ENCODE measurements at places on chromosomes 3 and 15. TPM values are rescaled to one million over a fixed set of nuclear protein-coding genes. Genes with fewer than 3 reads are reported as not detected.

- DNase-seq = no peak
These were observed 85.6 kb upstream of the PDZRN3 start for GRCh38 chr3:73710340-73710739.

DNA sequence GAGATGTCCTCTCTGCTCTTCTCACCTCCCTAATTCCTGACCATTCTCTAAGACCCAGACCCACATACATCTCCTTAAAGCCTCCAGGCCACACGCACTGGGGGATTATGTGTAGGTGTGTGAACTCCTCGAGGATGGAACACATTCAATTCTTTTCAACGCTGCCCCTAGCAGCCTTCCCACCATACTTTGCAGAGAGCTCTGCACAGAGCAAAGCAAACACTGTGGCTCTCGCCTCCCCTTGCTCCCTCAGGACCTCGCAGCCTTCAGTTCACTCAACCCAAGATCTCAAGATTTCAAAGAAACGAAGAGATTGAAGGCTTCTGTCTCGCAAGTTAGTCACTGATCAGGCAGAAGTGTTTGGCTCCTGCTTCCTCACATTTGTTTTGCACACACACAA lies 6.0 kb downstream of the ACTC1 start:
- DNase-seq = no peak

The TMC3 gene
- 0.54 TPM for total RNA-seq

GRCh38 chr3:140143367-140144069 lies 208.5 kb downstream of the CLSTN2 start:
- DNase-seq = no peak

DNA sequence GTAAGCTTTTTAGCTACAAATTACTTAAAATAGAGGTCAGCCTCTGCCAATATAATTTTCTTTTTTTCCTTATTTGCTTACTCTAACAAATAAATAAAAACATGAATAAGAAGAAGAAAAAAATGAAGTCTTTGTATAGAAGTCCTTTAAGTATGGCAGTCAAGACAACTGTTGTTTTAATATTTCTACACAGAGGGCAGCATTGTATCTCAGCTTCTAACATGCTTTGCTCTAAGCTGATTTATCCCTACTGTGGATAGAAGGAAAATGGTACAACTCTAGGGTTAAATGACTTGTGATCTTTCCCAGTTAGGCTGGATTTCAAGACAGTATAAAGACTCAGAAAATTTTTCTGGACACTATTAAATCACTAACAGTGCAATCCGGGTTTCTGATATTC lies 104.3 kb upstream of the MEIS2 start:
- DNase-seq = no peak

The B3GALNT1 gene
- total RNA-seq = 13.8 TPM

The CNTN3 gene
- 6.5 TPM for total RNA-seq

GRCh38 chr15:82196353-82196752 lies 66.2 kb downstream of the EFL1 start:
- DNase-seq = no peak

DNA sequence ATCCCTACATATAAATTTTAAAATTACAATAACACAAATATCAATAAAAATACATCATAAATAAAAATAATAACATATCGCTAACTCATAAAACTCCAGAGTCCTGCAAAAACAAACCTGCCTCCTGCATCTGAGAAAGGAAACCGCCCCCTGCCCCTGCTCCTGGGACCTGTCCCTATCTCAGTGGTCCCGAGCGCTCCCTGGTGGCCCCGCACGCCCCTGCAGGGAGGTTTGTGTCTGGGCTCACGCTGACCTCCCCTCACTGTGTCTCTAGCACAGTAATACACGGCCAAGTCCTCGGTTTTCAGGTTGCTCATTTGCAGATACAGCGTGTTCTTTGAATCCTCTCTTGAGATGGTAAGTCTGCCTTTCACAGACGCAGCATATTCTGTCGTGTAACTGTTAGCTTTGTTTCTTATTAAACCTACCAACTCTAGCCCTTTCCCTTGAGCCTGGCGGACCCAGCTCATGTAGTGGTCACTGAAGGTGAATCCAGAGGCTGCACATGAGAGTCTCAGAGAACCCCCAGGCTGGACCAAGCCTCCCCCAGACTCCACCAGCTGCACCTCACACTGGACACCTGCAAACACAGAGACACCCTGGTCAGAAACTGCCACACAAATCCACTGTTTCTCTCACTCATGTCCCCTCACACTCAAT lies 554.1 kb downstream of the GOLGA6L6 start:
- DNase-seq = no peak

The SLC24A5 gene
- total RNA-seq = not detected

DNA sequence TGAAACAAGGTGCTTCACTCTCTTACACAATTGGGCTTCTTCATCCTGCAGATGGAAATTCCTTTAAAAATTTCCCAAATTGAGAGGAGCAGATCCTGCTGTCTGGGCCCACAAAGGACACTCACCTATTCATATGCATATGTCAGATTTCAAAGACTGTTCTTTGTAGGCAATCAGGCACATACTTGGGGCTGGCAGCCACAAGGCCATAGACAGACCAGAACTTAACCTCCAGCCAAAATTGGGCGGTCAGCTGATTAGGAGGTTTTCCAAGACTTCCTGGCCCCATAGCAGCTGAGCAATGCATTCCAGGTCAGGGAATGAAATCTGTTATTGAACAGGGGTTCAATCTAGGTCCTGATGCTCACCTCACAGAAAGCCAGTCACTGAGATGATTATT lies 15.0 kb upstream of the HPS3 start:
- no peak for DNase-seq

DNA sequence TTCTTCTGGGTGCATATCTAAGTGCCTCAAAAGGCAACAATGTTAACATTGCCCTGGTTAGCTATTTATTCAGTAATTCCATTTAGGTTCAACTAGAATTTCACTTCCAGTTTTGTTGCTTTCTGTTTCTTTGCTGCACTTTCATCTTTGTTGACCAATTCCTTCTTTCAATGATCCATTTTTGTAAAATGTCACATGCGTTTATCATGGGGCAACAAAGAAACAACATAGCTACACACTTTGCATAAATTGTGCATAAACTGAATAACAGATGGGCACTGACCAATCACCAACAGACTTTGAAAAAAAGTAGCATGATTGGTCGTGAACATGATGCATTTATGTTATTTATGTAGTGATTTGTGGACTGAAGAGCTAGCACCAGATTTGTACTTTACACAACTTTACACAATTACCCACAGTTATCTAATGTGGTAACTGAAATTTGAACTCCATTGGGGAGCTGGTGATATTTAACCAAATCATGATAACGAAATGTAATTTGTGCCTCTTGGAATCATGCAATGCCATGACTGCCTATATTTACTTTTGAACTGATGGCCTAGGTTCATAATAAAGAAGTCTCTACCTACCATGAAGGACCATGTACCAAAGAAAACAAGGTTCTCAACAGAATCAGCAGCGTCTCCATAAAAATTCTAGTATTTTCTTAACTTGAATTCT lies 7.1 kb upstream of the CPOX start:
- no peak for DNase-seq

DNA sequence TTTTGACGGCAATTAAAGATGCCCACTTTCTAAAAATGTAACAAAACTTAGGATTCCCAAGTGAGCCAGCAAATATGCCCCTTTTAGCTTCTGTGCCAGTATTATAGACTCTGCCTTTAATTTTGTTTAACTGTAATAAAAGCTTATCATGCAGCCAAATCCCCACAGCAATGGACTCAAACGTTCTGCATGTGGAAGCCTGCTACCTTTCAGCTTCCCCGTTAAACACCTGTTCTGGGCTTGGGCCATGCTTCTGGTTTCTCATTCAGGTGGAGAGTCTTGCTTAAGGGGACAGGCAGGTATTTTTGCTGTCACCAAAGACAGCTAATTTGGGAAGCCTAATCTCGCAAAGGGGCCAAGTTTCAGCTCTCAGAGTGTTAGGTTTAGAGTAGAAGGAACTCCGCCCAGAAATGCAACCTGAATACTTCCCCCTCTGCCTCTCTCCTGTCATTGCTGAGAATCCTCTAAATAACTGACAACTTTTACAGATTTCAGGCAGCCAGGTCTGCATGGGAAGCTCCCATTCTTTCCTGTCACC lies 399.4 kb upstream of the ATP11B start:
- DNase-seq = no peak

The CPLX3 gene
- total RNA-seq = not detected

- DNase-seq = no peak
These were observed 8.7 kb downstream of the CTDSPL2 start for GRCh38 chr15:44435893-44436667.

DNA sequence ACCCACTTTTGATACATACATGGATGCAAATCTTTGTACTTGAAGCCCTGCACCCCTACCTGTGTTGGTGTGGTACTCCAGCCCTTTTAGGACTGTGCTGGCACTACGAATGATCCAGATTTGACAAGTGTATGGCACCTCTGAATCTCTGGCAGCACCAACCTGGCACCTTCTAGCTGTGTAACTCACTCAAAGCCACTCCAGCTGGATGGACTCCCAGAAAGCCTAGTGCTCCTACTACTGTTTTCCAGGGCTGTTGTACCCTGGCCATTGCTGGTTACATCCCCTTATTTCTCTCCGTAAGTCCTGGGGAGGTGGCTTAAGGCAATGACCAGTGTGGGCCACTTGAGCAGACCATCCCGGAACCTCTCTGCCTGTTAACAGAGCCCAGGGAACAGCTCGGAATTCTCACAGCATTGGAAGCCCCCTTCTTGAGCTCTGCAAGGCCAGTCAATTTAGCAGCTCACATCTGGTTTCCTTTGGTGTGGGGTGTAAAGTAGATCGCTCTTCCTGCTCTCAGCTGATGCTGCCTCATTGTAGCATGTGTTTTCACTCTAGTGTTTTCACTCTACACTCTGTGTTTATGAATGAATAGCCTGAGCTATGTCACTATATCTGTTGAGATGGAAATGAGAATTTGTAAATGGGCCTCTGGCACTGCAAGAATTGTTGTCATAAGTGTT lies 12.2 kb downstream of the CALML4 start:
- no peak for DNase-seq

DNA sequence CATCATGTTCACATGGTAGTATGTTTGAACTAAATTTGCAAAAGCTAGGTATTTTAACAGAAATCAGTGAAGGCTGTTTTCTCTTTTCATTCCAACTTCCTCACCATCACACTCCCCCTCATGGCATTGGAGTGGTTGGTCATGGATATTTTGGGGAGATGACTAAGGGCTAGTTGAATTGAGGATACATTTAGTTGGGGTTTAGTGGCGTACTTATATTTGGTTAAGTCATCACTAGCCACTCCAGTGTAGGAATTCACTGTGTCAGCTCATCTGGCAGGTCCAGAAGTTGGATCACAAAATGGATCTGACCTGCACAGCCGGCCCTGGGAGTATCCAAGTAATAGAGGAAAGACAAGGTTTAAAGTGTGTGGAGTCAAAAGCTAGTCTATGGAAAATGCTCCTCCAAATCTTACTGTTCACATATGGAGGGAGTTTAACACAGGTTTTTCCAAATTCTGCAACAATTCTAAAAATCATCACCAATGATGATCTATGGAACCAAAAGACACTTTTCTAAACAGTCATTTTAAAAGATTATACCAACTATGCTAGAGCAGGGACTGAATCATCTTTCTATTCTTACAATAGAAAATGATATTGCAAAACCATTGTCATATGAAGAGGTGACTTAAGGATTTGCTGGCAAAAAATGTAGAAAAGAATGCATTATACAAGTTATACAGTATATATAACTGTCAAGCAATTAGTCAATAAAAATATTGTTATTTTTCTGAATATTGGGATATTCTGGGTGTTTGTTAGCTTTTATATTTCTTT lies 247.8 kb upstream of the PEX5L start:
- no peak for DNase-seq

DNA sequence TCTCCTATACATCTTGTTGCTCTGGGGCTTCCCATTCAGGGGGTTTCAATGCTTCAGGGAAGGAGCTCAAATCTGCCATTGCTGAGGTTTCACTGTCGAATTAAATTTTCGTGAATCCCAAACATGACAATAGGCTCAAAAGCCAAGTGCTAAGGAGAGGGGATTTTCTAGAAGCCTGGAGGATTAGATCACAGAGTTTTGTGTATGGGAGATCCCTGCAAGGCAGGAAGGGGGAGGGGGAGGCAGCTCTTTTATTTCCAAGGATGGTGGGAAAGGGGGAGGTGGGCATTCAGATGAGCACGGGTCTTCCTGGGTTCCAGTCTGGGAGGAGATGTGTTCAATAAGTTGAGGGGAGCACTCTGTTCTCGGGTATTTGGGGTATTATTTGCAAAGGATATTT lies 69.9 kb upstream of the DLG1 start:
- no peak for DNase-seq

All from thoracic aorta (tissue), 2 donors.